ENCODE measurements at places on chromosomes 2 and 18. TPM values are rescaled to one million over a fixed set of nuclear protein-coding genes. Genes with fewer than 3 reads are reported as not detected.

The SCYGR2 gene
- not detected for total RNA-seq

The RNMT gene
- 21.0 TPM for total RNA-seq

The KCNIP3 gene
- 4.1 TPM for total RNA-seq

The RAMP1 gene
- 6.2 TPM for total RNA-seq

The PKDCC gene
- 1.8 TPM for total RNA-seq

The CLEC4F gene
- total RNA-seq = not detected

The ADRA2B gene
- total RNA-seq = not detected

The NBEAL1 gene
- total RNA-seq = 13.2 TPM

The TUBA4B gene
- total RNA-seq = not detected

The CD207 gene
- not detected for total RNA-seq

The LRRC30 gene
- not detected for total RNA-seq

Measured in RPMI7951 (cell line).